Stromal cell of bone marrow (primary cell): ENCODE measurements at places on chromosomes 2 and 18.
A peak's percentile ranks its signal among the peaks of the same experiment; 100 is the strongest.

- no peak for DNase-seq
Measured at GRCh38 chr2:134674687-134675086, 44.1 kb downstream of the TMEM163 start.

- no peak for DNase-seq
Measured at GRCh38 chr2:113876503-113877387, 13.1 kb upstream of the ACTR3 start.

DNA sequence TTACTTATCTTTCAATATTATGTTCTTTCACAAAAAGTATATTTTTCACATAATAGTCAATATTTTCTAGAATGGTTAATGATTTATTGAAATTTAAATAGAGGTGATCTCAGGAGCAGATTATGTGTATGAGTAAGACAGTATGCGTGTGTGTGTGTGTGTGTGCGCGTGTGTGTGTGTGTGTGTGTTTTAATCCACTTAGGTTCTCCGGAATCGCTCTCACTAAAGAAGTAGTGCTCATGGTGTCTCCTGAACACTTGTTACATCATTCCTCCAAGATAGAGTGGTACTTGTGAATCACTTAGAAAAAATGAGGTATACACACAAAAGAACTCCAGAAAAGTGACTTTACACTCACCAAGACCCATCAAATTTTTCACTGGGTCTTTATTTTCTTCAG is 91.0 kb upstream of the KCNH7 start:
- DNase-seq = no peak

DNA sequence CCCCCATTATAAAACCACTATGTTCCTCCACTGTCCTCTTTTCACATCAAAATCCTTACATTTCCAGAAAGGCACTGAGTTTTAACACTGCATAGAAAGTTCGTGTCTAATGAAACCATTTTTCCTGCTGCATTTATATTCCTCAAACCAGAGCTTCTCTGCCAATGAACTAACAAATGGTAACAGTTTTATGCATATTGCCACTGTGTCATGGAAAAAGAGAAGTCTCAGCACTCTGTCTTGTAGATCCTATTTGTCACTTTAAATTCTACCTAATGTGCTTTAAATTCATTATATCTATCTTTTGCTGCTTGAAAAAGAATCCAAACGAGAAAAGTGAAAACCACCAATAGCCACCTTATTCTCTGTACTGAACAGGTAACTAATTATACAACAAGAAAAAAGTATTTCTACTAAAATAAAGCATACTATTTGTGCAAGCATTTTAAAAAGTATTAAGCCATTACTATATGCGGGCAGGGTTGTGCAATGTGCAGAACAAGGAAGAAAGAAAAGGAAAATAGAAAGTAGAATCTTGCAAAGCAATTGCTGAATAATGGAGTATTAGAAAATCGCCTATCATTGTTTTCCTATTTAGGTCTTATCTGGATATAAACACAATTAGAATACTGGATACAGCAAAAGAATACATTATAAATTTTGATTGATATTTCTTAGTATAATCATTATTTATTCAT is 328.9 kb downstream of the ZEB2 start:
- no peak for DNase-seq

DNA sequence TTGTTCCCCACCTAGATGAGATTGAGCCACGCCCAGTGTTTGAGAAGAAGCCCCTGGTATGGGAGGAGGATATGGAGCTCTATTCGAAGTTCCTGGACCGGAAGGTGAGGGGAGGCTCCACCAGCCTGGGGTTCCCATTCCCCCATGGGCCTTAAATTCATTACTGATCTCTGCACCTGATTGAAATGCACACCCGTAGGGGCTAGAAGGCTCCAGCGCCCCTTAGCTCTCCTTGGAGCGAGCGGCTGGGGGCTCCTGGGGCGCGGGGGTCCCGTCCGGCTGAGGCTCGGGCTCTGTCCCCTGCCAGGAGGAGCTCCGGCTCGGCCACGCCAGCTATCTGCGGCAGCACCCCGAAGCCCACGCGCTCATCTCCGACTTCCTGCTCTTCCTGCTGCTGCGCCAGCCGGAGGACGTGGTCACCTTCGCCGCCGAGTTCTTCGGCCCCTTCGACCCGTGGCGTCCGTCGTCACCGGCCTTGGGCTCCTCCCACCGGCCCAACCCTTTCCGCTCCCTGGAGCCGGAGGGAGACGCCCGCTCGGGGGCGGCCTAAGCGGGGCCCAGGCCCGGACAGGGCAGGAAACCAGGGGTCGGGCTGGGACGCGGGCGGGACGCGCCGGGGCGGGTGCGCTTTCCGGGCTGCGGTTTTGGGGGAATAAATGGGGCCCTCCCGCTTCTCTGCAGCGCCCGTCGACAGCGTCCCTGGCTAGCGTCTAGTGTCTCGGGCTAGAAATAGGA is 10.9 kb downstream of the CATIP start:
- DNase-seq = peak; percentile 15

DNA sequence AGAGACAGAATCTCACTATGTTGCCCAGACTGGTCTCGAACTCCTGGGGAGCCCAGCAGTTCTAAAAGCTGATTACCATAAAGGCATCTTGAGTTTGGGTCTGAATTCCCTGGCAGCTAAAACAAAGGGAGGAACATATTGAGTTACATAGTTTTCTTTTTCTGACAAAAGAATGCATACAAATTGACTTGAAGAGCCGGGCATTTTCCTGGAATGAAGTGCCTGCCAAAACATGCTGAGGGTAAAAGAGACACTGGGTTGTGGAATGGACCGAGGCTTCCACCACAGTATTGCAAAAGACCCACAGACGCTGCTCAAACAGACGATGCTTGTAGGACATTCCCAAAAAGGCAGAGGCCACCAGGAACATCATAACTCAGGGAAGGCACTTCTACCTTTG is 35.1 kb upstream of the ROCK2 start:
- no peak for DNase-seq

DNA sequence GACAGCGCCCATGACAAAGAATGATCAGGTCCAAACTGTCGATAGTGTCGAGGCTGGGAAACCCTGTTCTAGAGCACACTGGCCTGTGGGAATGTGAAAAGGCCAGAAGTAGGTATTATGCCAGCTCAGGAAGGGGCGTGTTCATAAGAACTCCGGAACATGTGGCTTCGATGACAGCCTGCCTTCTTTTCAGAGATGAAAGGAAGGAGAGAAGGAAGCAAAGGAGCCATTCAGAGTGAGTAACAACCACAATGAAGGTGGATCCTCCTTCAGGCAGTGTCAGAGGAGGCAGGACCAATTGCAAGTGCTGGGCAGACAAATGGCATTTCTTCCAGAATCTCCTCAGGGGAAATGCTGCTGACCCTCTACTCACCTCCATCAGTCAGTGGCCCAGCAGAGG is 58.5 kb downstream of the NCKAP5 start:
- DNase-seq = no peak

GRCh38 chr2:5984946-5985345 is 292.8 kb downstream of the SOX11 start:
- no peak for DNase-seq

GRCh38 chr2:106124905-106125549 is 69.1 kb downstream of the UXS1 start:
- no peak for DNase-seq

- no peak for DNase-seq
Measured at GRCh38 chr2:238997684-238998083, 149.8 kb downstream of the TWIST2 start.

DNA sequence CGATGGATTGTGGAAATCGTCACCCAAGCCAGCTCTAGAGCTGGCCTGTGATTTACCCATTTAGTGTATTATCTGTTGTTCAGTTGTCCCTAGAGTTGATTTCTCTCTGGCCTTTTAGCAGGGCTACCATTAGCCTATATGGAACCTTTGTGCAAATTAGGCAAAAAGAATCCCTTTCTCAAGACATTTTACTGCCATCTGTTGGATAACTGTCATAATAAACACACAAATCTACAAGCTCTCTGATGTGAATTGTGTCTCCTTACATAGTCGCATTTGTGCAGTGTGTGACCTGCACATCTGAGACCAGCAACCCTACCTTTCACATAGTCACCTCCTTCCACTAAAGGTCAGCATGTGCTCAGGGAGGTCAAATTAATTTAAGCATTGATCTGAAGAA is 34.0 kb downstream of the LOXHD1 start:
- DNase-seq = no peak

DNA sequence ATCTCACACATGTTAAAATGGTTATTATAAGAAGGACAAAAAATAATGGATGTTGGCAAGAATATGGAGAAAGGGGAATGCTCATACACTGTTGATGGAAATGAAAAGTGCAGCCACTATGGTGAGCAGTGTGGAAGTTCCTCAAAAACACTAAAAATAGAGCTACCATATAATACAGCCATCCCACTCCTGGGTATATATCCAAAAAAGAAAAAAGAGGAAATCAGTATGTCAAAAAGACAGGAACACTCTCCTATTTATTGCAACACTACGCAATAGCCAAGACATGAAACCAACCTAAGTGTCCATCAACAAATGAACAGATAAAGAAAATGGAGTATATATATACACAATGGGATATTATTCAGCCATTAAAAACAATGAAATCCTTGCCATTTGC is 642.6 kb downstream of the RNF144A start:
- no peak for DNase-seq

DNA sequence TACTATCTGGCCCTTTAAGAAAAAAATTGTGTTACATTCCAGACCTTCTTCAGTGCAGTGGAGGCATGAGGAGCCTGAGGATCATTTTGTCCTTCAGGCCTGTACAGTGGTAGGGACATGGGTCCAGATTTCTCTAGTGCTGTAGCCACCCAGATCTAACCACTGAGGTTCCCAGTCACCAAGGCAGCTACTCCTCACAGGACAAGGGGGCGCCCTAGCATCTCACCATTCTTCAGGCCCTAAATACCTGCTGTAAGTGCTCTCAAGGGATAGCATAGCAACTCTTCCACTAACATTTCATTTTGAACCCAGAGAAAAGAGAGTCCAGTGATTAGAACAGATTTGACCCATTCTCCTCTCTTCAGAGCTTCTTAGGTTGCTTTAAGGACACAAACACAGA is 1533.0 kb downstream of the LRP1B start:
- DNase-seq = no peak

GRCh38 chr2:221845021-221845365 is 272.9 kb upstream of the EPHA4 start:
- DNase-seq = no peak

DNA sequence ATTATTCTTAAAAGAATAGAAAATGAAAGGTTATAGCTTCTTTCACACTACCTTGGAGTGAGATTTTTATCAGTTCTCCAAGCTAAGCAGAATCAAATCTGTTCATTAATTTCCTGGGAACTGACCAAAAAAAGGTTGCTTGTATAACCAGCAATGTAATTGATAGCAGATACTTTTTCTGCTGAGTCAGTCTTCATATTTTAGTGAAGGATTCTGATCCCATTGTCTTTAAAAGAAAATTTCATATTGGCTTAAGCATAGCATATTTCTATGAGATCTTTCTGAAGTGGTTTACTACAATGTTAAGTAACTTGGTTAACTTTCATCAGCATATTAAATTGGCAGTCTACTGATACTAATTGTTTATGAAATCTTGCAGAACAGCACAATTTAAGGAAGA is 338.0 kb downstream of the TMX3 start:
- no peak for DNase-seq

DNA sequence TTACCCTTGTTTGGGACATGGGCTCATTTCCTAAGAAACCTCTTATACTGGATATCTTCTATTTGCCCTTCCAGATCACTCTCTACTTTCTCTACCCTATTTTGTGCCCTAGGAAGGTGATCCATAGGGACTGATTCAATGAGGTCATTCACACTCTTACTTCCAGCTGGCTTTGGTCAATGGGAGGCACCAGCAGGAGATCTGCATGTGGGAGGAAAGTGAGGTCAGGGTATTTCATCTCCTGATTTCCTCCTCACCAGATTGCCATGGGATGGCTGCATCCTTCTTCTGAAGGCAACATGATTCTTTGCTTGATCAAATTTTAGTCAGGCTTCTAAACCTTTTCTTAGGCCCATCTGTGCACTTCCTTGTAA is 15.2 kb downstream of the M1AP start:
- DNase-seq = no peak

DNA sequence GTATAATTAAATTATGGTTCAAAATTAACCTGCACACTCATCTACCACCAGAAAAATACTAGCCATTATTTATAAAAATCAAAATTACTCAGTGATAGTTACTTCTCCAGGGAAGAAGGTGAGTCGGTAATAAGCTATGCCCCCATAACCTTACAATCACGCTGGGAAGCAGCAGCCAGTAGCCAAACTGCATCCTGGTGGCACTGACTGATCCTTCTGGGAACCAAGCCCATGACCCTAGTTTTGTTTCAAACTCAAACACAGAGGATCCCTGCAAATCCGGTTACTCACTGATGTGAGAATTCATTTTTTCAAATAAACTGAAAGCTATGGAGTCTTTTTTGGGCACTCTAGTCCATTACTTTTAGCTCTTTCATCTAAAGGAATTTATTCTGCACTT is 88.2 kb upstream of the VWC2L start:
- DNase-seq = peak; percentile 30

- DNase-seq = no peak
Measured at GRCh38 chr2:119147776-119148715, 10.5 kb downstream of the C1QL2 start.

GRCh38 chr2:26290001-26290400 is 45.3 kb downstream of the HADHB start:
- DNase-seq = no peak

GRCh38 chr18:39966275-39966674 is 1988.8 kb upstream of the PIK3C3 start:
- DNase-seq = no peak

GRCh38 chr2:69141061-69141460 is 128.1 kb downstream of the ANTXR1 start:
- no peak for DNase-seq

GRCh38 chr2:71469403-71470398 is 16.3 kb downstream of the DYSF start:
- DNase-seq = no peak
